ENCODE measurements at places on chromosomes 6 and 20. TPM values are rescaled to one million over a fixed set of nuclear protein-coding genes. Genes with fewer than 3 reads are reported as not detected.

The BTNL2 gene
- total RNA-seq = not detected

- no peak overlapping the region for H3K27ac ChIP-seq
- H3K27me3 ChIP-seq = no peaks in the 10 kb centered on the region
Measured at GRCh38 chr6:111307275-111307858, 175.7 kb downstream of the REV3L start.

The GCM1 gene
- not detected for total RNA-seq

DNA sequence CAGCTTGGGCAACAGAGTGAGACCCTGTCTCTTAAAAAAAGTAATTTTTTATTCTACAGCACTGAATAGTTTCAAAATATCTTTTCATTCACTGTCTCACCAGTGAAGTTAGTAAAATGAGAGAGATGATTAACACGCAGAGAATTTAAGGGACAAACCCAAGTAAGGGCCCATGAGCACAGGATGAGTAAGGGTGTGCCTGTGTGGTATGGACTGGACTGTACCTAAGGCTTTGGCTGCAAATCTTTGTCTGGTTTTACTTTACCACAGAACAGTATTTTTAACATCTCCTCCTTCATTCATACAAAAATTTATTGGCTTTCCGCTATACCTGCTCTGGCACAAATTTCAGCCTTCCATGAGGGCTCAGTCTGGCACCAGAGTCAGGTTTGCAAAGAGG is 433.3 kb downstream of the UTRN start:
- peak; percentile 19 for DNase-seq
- peaks cover 15% of the 10 kb centered on the region for H3K4me1 ChIP-seq
- H3K27ac ChIP-seq = no peak overlapping the region
- H3K27me3 ChIP-seq = no peaks in the 10 kb centered on the region

GRCh38 chr20:59836767-59837166 is 96.7 kb downstream of the SYCP2 start:
- H3K4me1 ChIP-seq = peaks cover 15% of the 10 kb centered on the region
- H3K36me3 ChIP-seq = no peaks in the 10 kb centered on the region
- H3K4me3 ChIP-seq = no peak overlapping the region
- H3K27ac ChIP-seq = no peak overlapping the region
- no peak for DNase-seq

- H3K4me1 ChIP-seq = peaks cover 25% of the 10 kb centered on the region
- no peak overlapping the region for H3K4me3 ChIP-seq
- no peak overlapping the region for H3K27ac ChIP-seq
- H3K27me3 ChIP-seq = no peaks in the 10 kb centered on the region
Measured at GRCh38 chr20:8525017-8525343, 392.9 kb downstream of the PLCB1 start.

The TMEM200A gene
- total RNA-seq = 6.4 TPM

Data from SJSA1 (cell line).